ENCODE measurements at places on chromosomes 6 and 20.

DNA sequence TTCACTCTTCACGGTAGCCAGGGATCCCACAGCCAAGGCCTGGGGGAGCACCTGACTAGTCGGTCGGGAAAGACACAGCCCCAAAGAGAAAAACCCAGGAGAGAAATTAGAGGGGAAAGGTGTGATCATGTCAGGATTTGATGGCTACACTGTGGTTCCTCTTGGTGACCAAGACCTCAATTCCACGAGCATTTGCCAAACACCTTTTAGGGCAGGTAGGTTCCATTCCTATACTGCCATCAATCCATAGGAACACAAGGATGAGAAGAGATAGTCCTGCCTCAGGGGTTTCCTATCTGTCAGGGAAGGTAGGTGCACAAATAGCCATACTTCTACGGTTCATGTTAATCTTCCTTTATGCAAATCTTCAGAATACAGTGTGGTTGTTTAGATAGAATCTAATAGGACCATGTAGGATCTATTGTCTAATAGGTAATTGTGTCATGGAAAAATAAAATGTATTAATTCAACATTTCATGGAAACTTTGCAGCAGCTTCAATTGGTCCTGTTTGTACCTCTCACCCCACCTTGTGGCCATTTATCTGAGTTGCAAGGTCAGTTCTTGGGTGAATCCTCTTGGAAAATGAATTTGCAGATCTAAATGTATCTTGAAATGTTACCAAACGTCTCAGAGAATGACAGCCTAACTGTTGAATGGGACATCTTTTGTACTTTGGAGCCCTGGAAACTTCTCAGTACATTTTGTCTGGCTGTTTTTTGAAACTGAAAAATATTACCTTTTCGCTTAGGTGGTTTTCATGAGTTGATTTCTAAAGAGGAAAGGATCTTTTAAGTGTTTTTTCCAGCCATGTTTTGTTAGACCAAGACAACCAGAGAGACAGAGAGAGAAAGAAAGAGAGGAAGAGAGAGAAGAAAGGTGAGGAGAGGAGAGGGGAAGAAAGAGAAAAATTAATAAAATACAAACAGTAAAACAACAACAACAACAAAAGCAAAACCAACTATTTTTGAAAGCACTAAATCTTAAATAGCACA lies 33.7 kb upstream of the IYD start:
- no peak overlapping the region for H3K27ac ChIP-seq
- no peaks in the 10 kb centered on the region for H3K27me3 ChIP-seq
- DNase-seq = no peak
- H3K4me1 ChIP-seq = no peaks in the 10 kb centered on the region

DNA sequence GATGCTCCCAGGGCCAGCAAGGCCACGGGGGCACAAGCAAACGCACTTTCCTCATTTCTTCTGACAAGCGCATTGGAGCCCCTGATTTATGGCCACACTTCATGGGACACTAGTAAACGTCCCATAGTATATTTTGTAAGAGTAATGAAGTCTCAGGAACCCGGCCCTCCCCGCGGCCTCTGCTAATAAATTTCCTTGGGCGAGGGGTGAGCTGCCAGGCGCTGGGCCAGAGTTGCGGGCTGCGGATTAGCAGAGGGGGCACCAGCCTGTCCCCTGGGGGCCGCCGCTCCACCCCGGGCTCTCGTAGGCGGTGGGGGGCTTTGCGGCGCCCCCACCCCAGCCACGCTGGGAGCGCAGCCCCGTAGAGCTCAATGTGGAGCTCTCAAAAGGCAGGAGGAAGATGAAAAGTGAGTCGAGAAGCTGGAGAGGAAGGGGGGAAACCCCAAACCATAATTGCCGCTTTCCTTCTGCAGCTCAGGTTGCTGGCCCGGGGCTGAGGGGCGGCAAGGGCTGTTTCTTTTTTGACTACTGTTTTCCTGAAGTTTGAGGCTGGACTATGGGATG lies 173.6 kb downstream of the CDC5L start:
- DNase-seq = peak; percentile 57
- H3K36me3 ChIP-seq = no peaks in the 10 kb centered on the region
- peaks cover 19% of the 10 kb centered on the region for H3K27me3 ChIP-seq
- H3K4me1 ChIP-seq = no peaks in the 10 kb centered on the region

DNA sequence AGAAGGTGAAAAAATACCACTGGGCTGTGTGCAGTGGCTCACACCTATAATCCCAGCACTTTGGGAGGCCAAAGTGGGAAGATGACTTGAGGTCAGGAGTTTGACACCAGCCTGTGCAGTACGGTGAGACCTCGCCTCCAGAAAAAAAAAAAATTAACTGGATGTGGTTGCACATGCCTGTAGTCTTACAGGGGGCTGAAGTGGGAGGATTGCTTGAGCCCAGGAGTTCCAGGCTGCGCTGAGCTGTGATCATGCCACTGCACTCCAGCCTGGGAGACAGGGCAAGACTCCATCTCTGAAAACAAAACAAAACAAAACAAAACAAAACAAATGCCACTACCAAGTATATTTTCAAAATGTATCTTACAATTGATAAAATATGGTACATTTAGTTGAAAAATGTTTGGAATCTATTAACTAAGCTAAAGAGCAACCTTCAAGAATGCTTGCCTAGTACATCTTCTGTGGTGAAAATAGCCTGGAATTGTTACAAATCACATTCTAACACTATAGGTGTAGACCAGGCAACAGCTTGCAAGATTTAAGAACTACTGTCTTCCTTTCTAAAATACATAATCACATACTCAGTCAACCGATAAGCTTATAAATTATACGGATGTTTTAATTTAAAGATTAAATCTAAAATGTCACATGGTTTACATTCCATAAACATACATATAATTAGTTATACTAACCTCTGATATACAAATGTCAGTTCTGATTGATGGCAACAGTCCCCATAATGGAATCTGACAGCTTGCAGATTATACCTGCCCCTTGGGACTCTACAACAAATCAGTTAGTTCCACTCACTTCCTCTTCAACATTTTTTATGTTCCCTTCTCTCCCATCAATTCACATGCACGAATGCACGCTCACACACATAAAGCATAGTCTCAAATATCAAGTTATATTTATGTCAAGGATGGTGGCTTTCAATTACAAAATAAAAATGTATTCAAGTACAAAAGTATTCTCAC lies 150.8 kb downstream of the ASCC3 start:
- peaks cover 19% of the 10 kb centered on the region for H3K4me1 ChIP-seq
- DNase-seq = no peak
- no peaks in the 10 kb centered on the region for H3K27me3 ChIP-seq
- H3K27ac ChIP-seq = no peak overlapping the region
- no peaks in the 10 kb centered on the region for H3K36me3 ChIP-seq

DNA sequence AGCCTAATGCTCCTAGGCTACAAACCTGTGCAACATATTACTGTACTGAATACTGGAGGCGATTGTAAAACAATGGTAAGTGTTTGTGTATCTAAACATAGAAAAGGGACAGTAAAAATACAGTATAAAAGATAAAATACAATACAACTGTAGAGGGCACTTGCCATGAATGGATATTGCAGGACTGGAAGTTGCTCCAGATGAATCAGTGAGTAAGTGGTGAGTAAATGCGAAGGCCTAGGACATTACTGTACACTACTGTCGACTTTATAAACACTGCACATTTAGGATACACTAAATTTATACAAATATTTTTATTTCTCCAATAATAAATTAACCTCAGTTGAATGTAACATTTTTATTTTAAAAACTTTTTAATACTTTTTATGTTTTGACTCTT lies 485.0 kb downstream of the MMUT start:
- no peak overlapping the region for H3K27ac ChIP-seq
- DNase-seq = no peak
- no peaks in the 10 kb centered on the region for H3K27me3 ChIP-seq
- no peaks in the 10 kb centered on the region for H3K36me3 ChIP-seq
- H3K4me1 ChIP-seq = no peaks in the 10 kb centered on the region

DNA sequence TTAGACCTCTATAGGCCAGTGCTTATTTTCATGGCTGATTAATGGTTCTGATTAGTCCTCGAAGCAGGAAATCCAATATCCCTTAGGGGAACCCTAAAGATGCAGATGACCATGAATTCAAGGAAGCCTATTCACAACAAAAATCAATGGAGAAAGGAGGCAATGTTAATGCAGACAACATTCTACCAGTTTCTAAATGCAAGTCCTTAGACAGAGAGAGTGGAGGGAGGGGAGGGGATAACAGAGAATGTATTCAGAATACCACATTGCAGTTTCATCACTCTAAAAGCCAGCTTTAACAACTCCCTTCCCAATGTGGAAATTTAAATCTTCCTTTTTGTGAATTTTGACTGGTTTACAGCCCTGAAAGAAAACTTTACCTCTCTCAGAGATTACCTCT lies 87.1 kb upstream of the POU3F2 start:
- H3K27me3 ChIP-seq = no peaks in the 10 kb centered on the region
- H3K27ac ChIP-seq = no peak overlapping the region
- no peaks in the 10 kb centered on the region for H3K4me1 ChIP-seq
- no peak overlapping the region for H3K4me3 ChIP-seq

- no peaks in the 10 kb centered on the region for H3K4me1 ChIP-seq
- no peak for DNase-seq
- H3K27ac ChIP-seq = no peak overlapping the region
- no peaks in the 10 kb centered on the region for H3K36me3 ChIP-seq
Observed at GRCh38 chr6:122008101-122008999, 391.1 kb upstream of the HSF2 start.

DNA sequence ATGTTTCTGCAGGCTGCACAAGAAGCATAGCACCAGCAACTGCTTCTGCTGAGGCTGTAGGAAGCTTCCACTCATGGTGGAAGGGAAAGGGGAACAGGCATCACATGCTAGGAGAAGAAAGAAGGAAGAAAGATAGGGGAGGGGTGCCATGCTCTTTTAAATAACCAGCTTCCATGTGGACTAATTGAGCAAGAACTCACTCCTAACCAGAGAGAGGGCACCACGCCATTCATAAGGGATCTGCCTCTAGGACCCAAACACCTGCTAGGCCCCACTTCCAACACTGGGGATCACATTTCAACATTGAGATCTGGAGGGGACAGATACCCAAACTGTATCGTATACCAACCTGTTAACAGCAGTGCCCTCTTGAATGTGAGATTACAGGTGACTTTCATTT lies 46.9 kb upstream of the ARMC2 start:
- no peaks in the 10 kb centered on the region for H3K36me3 ChIP-seq
- no peaks in the 10 kb centered on the region for H3K27me3 ChIP-seq
- H3K4me1 ChIP-seq = peaks cover 6% of the 10 kb centered on the region

GRCh38 chr20:20837574-20838021 lies 125.2 kb upstream of the RALGAPA2 start:
- no peak overlapping the region for H3K4me3 ChIP-seq
- H3K36me3 ChIP-seq = no peaks in the 10 kb centered on the region
- no peak overlapping the region for H3K27ac ChIP-seq
- H3K27me3 ChIP-seq = peaks cover 13% of the 10 kb centered on the region

- no peak overlapping the region for H3K4me3 ChIP-seq
- peaks cover 7% of the 10 kb centered on the region for H3K27me3 ChIP-seq
- H3K27ac ChIP-seq = no peak overlapping the region
- DNase-seq = no peak
- H3K4me1 ChIP-seq = peaks cover 6% of the 10 kb centered on the region
Observed at GRCh38 chr6:14634072-14634471, 516.5 kb downstream of the CD83 start.

- H3K27ac ChIP-seq = no peak overlapping the region
- H3K36me3 ChIP-seq = no peaks in the 10 kb centered on the region
- H3K4me3 ChIP-seq = no peak overlapping the region
- no peak for DNase-seq
- H3K27me3 ChIP-seq = no peaks in the 10 kb centered on the region
Observed at GRCh38 chr6:29537714-29538403, 21.7 kb downstream of the UBD start.

DNA sequence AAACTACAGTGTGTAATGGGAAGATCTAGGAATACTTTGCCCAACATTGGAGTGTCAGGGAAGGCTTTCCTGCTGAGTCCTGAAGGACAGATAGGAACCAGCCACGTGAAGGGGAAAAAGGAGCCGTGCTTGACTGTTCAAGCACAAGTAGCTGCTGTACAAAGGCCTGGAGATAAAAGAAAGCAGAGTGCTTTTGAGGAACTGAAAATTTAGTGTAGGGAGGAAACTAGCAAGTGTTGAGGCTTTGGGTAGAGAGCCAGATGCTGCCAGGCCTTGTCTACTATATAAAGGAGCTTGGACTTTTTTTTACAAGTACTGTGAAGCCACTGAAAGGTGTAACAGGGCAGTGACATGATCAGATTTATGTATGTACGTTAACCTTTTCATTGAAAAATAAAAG lies 39.0 kb downstream of the DSE start:
- H3K4me1 ChIP-seq = peaks cover 26% of the 10 kb centered on the region
- no peaks in the 10 kb centered on the region for H3K27me3 ChIP-seq
- no peak for DNase-seq
- H3K27ac ChIP-seq = no peak overlapping the region
- no peak overlapping the region for H3K4me3 ChIP-seq

DNA sequence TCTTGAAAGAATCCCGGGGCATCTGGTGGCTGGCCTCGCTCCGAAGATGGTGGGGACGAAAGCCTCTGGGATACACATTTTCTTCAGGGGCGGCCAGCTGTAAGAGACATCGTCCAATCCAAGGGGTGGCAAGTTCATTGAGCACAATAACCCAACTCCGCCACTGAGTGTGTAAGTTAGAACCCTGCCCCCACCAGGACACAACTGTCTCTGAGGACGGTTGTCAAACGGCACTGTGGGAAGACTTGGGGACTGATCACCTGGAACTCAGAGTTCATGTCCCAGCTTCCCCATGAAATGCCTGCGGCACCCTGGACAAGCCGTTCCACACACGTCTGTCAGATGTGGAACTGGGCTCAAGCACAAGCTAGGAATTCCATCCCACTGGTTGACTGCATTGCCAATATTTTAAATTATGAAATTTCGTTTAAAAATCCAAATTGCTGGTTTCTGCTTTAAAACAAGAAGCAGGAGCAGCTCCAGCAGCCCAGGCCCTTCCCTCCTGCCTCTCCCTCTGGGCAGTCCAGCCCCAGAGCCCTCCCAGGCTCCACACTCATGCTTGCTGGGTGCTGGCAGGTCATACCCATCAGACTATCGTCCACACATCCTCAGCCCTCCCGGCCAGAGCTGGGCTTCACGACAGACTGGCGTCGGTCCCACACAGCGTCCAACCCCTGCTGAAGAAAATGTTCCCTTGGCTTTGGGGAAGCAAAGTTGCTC lies 80.9 kb upstream of the AFDN start:
- peak; percentile 67 for DNase-seq
- no peaks in the 10 kb centered on the region for H3K4me1 ChIP-seq
- no peak overlapping the region for H3K27ac ChIP-seq
- peaks cover 8% of the 10 kb centered on the region for H3K27me3 ChIP-seq

DNA sequence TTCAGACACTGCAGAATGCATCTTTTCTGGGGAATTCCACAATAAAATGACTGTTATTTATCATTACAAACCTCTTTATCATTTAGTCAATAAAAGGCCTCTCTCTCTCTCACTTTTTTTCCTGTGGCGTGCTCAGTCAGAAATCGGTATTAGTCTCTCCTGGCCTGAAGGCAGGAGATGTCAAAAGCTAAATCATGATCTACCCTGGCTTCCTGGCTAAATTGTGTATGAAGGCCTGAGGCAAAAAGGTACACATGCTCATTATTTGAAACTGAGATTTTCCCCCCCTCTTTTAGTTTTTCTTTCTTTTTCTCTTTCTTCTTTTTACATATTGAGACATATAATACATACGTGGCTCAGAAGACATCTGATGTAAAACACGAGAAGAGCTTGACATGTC lies 375.0 kb upstream of the SLC35B3 start:
- H3K27ac ChIP-seq = no peak overlapping the region
- no peak overlapping the region for H3K4me3 ChIP-seq
- H3K4me1 ChIP-seq = no peaks in the 10 kb centered on the region
- no peaks in the 10 kb centered on the region for H3K36me3 ChIP-seq
- DNase-seq = no peak
